CD8-positive, alpha-beta memory T cell (primary cell): ENCODE measurements at places on chromosomes 1 and 21.

- DNase-seq = no peak
Observed at GRCh38 chr1:87034351-87034750, 119.9 kb downstream of the HS2ST1 start.

- no peak for DNase-seq
Observed at GRCh38 chr1:3768811-3769390, 3.6 kb upstream of the SMIM1 start.

DNA sequence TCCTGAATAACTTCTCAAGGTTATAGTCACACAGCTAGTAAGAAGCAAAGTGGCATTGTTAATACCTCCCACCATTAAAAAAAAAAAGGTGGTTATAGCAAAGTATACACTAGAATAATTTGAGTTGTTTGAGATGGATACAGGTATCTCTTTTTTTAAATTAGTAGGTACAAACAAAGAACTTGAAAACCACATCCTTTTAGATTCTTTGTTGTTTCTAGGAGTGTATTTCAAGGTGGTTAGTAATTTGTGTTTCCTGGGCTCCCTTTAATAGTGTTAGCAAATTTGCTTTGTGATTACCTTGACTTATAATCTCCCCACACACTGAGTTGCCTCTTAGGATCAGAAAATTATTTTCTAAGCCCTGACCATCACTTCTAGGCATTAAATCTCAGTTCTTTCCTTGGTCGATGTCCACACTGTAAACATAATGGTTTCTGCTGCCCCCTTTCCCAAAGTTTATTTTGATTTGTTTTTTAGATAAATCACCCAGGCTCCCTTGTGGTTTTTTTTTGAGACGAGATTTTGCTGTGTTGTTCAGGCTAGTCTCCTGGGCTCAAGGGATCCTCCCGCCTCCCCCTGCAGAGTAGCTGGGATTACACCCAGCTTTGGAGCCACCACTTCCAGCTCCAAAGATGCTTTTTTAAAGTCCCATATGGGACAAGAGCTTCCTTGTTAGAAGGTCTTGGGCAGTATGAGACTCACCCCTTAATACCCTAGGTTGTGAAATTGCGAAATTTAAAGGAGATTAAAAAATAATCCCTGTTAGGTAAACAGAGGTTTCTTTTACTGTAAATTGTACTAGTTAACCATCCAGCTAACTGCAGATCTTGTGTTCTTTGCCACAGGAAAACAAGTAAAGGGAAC lies 6.2 kb downstream of the AKIRIN1 start:
- DNase-seq = no peak

DNA sequence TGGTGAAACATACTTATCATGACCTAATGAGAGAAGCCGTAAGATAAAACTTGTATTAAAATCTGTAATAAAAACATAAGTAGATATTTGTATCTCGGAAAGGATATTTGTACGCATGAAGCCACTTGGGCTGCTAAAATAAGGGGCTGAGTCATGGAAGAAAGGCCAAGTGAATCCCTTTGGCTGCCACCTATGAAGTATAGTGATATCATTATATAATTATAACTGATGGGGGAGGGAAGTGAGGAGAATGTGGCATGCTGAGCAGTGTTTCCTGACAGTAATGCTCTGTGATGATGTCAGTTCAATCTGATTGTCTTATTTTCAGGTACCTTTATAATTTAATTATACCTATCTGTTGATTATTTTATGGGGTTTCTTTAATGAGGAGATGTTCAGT lies 13.6 kb downstream of the RWDD3 start:
- no peak for DNase-seq

GRCh38 chr1:37867784-37868183 lies 8.4 kb upstream of the MTF1 start:
- DNase-seq = no peak

GRCh38 chr21:27818847-27819246 lies 852.0 kb upstream of the ADAMTS5 start:
- DNase-seq = no peak

- peak; percentile 50 for DNase-seq
Observed at GRCh38 chr1:13725714-13726175, 25.8 kb downstream of the PRDM2 start.

DNA sequence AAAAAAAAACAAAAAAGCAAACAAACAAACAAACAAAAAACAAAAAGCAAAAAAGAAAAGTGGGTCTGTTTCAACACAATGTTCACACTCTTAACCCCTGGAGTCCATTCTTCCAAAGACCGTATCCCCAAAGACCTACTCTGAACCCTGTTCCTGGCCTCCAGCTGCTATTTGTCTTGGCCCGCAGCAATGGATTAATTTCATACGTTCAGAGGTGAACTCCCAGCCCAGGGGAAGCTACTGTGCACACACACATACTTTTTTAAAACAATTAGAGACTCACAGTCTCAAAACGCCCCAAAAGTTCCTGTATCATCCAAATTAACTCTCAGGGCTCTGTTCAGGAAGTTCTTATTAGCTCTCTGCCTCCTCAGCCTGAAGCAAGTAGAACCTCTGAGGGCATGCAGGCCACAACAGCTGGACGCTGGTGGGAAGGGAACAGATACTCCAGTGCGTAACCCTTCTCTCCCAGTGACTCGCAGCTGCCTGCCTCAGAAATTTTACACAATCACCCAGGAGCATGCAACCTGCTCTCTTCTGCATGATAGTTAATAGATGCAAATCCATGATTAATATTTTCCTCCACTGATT lies 395.4 kb downstream of the RRAGC start:
- DNase-seq = no peak

- DNase-seq = no peak
Observed at GRCh38 chr21:38422082-38422481, 76.2 kb downstream of the ERG start.

DNA sequence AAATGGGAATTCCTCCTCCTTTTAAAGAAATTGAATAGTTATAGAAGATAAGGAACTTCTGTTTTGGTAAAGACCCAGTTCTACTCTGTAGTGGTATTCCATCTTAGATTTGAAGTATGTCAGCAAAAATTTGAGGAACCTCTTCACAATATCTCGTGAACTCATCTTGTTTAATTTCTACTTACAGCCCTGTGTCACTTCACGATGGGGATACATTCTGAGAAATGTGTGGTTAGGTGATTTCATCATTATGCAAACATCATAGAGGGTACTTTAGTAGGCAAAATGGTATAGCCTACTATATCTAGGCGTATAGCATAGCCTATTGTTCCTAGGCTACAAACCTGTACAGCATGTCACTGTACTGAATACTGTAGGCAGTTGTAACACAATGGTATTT lies 36.0 kb downstream of the ALG6 start:
- DNase-seq = no peak

- DNase-seq = no peak
Observed at GRCh38 chr1:41222496-41222895, 19.6 kb downstream of the SCMH1 start.

DNA sequence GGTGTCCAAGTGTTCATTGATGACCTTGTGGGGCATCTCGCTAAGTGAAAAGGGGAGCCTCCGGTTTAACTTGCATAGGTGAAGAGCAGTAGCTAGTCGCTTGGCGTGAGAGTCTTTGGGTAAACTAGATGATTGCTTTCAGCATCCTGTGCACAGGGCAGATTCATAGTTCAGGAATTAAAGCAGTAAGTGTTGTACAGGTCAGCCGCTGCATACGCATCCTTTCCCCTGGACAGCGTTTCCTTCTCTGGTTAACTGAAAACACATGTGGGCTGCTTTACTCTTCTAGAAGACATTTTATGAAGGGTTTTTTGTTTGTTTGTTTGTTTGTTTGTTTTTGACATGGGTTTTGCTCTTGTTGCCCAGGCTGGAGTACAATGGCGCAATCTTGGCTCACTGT lies 12.1 kb downstream of the NDUFV3 start:
- DNase-seq = no peak

GRCh38 chr1:197677313-197677712 lies 98.0 kb downstream of the DENND1B start:
- DNase-seq = no peak

DNA sequence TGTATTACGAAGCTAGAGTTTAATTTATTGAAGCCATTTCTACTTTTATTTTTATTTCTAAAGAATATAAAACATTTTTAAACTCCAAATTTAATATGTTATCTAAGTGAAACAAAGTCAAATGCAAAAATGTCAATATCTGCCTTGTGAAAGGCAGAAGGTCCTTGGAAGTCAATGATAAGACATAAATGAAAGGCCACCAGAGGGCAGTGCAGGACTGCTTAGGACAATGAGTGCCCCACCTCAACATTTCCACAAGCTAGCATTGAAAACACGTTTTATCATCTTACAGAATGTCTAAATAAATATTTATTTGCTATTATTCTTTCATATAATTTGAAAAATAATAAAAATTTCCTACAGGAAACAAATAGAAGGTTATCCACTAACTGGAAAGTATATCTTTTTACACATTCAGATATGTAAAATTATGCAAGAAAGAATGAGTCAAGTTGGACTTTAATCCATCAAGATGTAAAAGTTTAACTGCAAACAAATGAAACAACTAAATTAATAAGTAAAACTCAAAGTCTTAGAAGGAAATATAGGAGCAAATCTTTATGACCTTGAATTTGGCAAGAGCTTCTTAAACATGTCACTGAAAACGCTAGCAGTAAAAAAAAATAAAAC lies 140.1 kb upstream of the FMN2 start:
- DNase-seq = no peak

- no peak for DNase-seq
Observed at GRCh38 chr1:121558514-121558913, 373.7 kb downstream of the SRGAP2C start.

DNA sequence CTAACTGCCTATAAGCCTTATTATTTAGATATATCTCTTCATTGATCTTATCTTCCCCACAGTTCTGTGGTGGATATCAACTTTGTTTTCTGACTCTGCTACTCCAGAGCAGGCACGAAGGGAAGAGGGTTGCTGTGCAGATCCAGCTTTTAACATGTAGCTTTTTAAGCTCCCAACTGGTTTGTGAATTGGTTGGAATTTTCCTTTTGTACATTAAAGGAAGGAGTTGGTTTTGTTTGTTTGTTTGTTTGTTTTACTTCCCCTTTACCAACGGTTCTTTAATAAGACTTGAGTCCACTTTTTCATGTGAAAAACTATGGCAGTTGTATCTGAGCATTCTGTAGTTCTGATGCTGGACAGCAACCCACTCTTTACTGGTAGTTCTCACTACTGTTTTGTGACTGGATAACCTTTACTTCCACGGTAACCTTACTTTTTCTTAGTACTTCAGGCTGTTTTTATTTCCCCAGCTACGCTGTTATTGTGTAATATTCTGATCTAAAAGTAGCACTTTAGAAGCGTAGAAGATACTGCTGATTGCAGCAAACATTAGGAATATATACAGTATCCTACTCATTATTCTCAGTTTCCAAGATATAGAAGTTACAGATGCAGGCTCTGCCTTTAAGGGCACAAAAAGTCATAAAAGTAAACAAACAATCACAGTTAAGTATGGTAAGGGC lies 1.6 kb downstream of the GNPAT start:
- no peak for DNase-seq

DNA sequence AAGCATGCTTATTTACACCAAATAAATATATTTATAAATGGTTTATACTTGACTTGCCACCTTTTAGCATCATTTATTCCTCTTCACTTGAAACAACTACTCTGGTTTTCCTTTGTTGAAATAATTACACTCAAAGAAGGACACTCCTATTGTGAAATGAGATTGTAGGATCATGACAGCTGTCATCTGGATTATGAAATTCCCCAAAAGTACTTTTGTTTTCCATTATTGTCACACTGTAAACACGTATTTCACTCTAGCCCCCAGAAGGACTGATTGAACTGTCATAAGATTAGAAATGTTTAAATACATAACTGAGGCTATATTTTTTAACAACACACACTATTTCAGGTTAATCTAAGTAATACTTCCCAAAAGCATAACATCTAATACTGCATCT lies 593.8 kb downstream of the LRRIQ3 start:
- DNase-seq = no peak

- DNase-seq = no peak
Observed at GRCh38 chr1:157984469-157984868, 9.0 kb upstream of the KIRREL1 start.

- DNase-seq = no peak
Observed at GRCh38 chr1:53868565-53868964, 21.0 kb downstream of the YIPF1 start.

DNA sequence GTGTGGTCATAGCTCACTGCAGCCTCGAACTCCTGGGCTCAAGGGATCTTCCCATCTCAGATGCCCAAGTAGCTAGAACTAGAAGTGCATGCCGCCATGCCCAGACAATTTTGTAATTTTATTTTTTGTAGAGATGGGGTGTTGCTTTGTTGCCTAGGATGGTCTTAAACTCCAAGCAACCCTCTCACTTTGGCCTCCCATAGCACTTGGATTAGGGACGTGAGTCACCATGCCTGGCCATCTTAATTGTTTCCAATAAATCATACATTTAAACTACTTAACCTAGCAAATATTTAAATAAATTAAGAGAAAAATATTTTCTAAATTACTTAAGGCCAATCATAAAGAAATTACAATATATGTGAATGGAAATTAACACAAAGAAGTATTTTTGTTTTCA lies 35.1 kb upstream of the ADGRL4 start:
- no peak for DNase-seq

GRCh38 chr1:241698177-241698576 lies 46.1 kb downstream of the WDR64 start:
- no peak for DNase-seq

GRCh38 chr1:228100822-228101613 lies 2.1 kb downstream of the C1orf35 start:
- no peak for DNase-seq

DNA sequence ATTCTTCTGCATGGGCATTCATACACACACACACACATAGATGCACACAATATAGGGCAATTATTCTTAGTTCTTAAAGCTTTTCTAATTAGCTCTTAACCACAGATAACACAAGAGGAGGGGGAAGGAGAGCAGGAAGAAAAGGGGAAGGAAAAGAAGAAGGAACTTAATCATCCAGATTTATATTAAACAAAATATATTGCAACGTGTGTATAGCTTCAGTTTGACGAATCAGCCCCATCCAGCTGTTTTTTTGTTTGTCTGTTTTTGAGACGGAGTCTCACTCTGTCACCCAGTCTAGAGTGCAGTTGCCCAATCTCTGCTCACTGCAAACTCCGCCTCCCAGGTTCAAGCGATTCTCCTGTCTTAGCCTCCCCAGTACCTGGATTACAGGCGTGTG lies 21.7 kb upstream of the ANKRD13C start:
- no peak for DNase-seq

GRCh38 chr1:167904652-167905130 lies 9.2 kb downstream of the ADCY10 start:
- no peak for DNase-seq

GRCh38 chr1:19433719-19433998 lies 51.7 kb downstream of the CAPZB start:
- no peak for DNase-seq

DNA sequence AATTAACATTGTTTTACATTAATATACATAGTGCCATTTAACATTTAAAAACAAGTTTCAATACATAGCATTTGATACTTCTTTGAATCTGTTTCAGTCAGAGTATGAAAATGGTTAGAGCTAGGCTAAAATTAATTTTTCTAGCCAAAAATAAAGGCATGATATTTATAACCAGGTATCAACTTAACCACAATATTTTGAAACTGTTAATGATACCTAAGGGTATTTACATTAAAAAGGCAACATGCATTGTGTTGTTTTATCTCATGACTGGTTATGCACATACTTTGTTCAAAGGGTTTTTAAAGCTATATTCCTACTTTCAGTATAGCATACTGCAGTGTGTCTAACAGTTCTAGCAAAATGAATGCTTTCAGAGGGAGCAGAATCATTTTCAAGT lies 130.0 kb downstream of the HS2ST1 start:
- DNase-seq = no peak
